ENCODE measurements at places on chromosomes 5 and 9. TPM values are rescaled to one million over a fixed set of nuclear protein-coding genes. Genes with fewer than 3 reads are reported as not detected.

- peak; percentile 69 for DNase-seq
- no peak overlapping the region for H3K27ac ChIP-seq
- peaks cover 5% of the 10 kb centered on the region for H3K27me3 ChIP-seq
- no peak overlapping the region for H3K4me3 ChIP-seq
Measured at GRCh38 chr9:79254900-79255650, 316.7 kb upstream of the TLE4 start.

GRCh38 chr9:126515001-126515872 is 98.5 kb upstream of the LMX1B start:
- H3K27me3 ChIP-seq = peaks cover 22% of the 10 kb centered on the region
- H3K27ac ChIP-seq = no peak overlapping the region
- H3K4me3 ChIP-seq = no peak overlapping the region
- DNase-seq = no peak
- H3K36me3 ChIP-seq = no peaks in the 10 kb centered on the region
- peaks cover 8% of the 10 kb centered on the region for H3K4me1 ChIP-seq

DNA sequence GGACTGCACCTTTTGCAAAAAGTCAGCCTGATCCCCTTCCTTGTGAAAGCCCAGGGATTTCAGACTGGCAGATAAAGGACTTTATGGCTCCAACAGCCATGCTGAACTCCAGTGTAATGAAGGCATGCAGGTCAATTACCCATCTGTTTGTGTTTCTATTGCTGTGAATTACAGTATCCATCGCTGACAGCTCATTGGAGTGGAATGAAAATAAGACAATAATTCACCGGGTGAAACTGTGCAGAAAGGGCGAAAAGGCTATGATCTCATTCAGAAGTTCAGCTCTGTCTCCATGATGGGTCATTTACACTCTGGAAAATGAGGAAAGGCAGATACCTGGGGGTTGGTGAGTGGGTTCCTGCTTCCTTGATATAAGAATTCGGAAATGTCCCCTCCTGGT is 148.0 kb downstream of the BRINP1 start:
- H3K27ac ChIP-seq = no peak overlapping the region
- H3K4me3 ChIP-seq = no peak overlapping the region
- no peak for DNase-seq
- H3K4me1 ChIP-seq = no peaks in the 10 kb centered on the region
- no peaks in the 10 kb centered on the region for H3K36me3 ChIP-seq
- no peaks in the 10 kb centered on the region for H3K27me3 ChIP-seq

DNA sequence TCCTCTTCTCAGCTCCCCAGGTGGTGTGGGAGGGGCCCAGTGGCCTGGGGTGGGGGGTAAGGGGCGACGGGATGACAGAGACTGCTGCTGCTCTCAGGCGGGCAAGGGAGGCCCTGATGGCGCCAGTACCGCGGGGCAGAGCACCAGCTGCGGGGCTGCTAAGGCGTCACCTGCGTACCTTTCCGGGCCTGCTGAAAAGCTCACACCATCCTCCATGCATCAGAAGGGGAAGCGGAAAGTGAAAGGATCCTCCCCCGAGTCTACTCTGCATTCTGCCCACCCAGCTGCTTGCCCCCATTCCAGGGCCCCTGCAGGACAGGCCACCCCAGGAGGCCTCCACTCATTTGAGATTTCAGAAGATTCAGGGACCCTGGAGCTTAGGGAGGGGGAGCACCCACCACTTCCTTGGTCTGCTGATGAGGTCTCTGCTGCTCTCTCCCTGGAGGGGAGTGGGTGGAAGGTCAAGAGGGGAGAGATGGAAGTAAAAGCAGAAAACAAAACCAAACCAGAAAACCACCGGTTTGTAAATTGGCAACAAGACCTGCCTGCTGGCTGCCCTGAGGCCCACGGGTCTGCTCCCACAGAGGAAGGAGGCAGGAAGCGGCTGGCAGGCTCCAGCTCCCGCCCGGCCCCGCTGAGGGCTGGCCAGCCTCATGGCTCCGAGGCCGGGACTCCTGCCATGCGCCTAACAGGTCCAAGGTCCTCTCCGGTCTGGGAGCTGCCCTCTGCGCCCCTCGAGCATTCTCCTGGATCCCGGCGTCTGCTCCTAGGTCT is 33.6 kb downstream of the PRRT1B start:
- H3K27me3 ChIP-seq = no peaks in the 10 kb centered on the region
- H3K27ac ChIP-seq = no peak overlapping the region
- DNase-seq = no peak
- no peak overlapping the region for H3K4me3 ChIP-seq
- peaks cover 12% of the 10 kb centered on the region for H3K36me3 ChIP-seq

DNA sequence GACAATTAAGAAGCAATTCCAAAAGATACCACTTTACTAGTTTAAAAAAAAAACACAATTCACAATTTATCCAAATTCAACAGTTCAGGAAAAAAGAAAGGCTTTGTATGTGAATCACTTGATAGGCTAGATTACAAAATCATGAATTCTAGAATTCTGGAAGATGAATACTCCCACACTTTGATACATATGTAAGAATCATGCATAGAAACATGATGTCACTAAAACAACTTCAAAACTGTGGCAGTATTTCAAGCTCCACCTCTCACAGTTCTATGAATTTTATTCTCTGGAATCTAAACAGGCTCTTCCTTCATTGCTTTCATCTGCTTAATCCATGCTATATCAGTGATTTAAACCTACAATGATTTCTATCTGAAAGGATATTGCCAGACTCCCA is 51.0 kb downstream of the GNAQ start:
- H3K4me1 ChIP-seq = peaks cover 8% of the 10 kb centered on the region
- H3K4me3 ChIP-seq = no peak overlapping the region
- no peak overlapping the region for H3K27ac ChIP-seq
- no peaks in the 10 kb centered on the region for H3K36me3 ChIP-seq
- peak; percentile 67 for DNase-seq

CCDC107 gene
- total RNA-seq = 20.6 TPM

GRCh38 chr5:168328814-168329213 is 37.4 kb downstream of the WWC1 start:
- DNase-seq = peak; percentile 23
- H3K4me3 ChIP-seq = no peak overlapping the region
- no peaks in the 10 kb centered on the region for H3K36me3 ChIP-seq
- H3K27me3 ChIP-seq = no peaks in the 10 kb centered on the region

DNA sequence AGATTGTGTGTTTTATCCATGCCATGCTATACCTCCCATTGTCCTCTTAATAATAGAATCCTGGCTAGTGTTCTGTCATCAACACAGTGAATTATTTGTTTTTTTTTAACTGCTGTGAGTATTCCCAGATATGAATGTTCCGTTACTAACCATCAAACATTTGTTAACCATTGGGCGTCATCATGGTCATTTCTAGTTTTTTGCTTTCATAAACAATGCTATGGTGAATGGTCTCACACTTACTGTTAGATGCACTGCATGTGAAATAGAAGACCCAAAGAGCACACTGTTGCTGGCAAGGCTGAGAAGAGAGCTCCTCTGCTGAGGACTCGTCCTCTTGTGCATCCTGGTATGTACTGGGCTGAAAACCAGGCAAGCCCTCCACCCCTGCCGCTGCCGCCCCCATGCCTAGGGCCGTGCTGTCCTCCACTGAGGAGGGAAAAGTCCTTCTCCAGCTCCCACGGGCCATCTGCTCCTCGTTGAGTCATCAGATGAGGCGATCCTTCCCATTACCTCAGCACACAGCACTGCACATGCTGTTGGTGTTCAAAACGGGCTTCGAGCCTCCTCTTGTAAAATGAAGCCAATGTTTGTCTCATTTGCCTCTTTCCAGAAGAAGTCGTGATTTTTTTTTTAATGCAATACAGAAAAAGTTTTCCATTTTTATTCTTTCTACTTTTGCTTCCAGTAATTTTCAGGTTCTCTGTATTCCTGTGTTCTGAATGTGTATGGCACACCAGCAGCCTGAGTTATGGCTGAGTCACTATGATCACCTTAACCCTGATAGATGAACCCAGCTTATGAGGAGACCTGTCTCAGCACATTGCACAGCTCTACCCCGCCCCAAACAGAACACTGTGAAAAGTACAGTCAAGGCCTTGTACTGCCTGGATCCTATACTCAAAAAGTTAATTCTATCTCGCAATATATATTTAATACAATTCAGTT is 219.0 kb downstream of the AOPEP start:
- H3K27me3 ChIP-seq = no peaks in the 10 kb centered on the region
- H3K36me3 ChIP-seq = no peaks in the 10 kb centered on the region
- H3K27ac ChIP-seq = peak overlapping the region; percentile 89
- H3K4me1 ChIP-seq = peaks cover 27% of the 10 kb centered on the region
- H3K4me3 ChIP-seq = no peak overlapping the region
